ENCODE measurements at places on chromosomes 3 and 15.

- peak; percentile 16 for DNase-seq
Measured at GRCh38 chr15:51629612-51630011, 7.0 kb upstream of the DMXL2 start.

- DNase-seq = no peak
Measured at GRCh38 chr3:158103887-158104327, 2.3 kb downstream of the SHOX2 start.

DNA sequence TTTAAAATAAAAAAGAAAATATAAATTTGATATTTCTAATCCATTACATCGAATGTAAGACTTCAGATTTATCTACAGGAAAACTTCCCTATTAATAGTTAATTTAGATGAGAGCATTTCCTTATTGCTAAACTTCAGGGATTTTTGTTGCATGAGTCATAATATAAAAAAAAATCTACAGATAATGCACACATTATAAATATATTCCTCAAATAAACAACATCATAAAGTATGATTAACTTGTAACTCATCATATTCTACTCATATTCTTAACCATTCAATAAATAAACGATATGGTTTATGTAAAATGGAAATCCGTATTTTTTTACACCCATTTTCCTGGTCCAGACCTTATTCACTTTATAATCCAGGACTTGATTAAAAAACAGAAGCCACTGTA, 477.0 kb downstream of the EPHA3 start:
- DNase-seq = no peak

DNA sequence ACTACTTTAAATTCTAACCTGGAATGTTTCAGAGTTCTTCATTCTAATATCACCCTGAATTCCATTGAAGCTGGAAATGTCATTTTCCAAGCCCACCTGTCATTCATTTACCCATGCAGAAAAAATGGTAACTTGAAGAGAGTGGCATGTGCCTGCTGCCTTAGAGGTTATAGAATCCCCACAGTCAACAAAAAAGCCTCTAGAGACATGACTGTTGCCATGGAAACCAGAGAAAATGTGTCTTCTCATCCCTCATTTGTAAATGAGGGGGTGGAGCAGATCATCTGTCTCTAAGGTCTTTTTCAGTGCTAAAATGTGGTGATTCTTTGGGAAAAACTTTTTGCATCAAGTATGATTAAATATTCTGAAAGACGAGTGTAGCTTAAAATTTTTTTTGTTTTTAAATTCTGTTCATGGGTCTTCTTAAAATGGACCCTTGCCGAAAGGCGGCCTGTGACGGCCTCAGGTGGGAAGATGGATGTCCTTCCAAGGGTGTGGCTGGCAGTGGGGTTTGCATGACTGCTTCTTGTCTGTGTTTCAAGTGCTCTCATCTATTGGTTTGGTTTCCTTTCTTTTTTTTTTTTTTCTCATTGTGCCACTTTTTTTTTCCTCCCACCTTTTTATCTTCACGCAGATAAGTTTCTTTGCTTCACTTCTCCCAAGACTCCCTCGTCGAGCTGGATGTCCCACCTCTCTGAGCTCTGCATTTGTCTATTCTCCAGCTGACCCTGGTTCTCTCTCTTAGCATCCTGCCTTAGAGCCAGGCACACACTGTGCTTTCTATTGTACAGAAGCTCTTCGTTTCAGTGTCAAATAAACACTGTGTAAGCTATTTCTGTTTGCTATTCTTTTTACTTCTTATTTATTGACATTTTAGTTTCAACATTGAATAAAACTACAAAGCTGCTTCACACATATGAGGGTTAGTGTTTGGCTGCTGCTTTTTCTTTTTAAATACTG, 23.0 kb downstream of the TPM1 start:
- DNase-seq = peak; percentile 31

DNA sequence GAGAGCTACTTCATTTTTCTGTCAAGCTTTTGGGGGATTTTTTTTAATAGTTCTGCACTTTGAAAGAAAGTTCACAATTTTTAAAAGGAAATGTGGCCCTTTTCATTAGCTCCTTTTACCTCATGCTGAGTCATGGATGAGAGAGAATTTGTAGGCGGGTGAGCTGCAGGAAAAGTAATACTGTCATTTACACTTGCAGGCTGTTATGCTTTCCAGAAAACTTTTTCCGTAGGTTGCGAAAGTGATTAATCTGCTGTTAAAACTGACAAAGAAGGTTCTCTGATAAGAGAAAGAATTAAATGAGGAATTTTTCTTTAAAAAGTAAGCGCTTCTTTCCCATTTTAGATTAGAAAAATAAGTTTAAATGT, 430.2 kb downstream of the LPP start:
- DNase-seq = peak; percentile 75
